ENCODE measurements at places on chromosomes 12 and 14.
A peak's percentile ranks its signal among the peaks of the same experiment; 100 is the strongest.

- no peak for DNase-seq
Measured at GRCh38 chr12:7472060-7472459, 28.1 kb upstream of the CD163L1 start.

GRCh38 chr12:110916295-110916875 lies 4.0 kb downstream of the MYL2 start:
- no peak for DNase-seq

- DNase-seq: no peak
Measured at GRCh38 chr12:101747697-101748096, 8.4 kb upstream of the SYCP3 start.

DNA sequence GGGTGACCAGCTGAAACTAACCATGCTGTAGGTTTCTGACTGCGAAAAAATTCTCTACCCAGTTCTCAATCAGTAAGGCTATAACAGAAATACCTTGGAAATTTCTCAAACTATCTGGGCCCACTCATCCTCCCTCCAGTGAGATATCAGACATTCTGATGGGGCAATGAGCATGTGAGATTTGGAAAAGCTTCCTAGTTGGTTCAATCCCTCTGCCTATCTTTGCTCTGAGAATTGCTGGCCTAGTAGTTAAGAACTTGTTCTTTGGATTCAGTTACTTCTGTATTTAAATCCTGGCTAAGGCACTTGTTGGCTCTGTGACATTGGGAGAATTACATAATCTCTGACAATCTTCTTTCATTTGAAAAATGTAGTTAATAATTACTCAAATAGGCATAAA lies 119.4 kb downstream of the SLC15A5 start:
- no peak for DNase-seq

DNA sequence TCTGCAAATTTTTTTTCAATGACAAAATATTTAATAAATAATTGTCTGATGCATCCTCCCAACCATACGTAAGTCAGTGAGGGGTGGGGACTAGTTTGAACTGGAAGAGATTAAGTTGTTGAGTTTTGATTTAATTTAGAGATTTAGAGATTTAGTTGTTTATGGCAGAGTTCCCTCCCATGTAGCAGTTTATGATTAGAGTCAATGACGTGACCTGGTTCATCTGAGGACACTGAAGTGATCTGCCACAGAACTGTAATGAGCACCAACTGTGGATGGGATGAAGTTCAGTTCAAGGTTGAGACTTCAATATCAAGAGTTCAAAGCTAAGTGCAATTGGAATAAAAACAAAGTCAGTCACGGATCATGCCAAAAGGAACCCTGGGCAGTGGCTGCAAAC lies 609.3 kb downstream of the NOVA1 start:
- DNase-seq: no peak

GRCh38 chr12:78703820-78704525 lies 160.6 kb upstream of the SYT1 start:
- no peak for DNase-seq

GRCh38 chr12:123055281-123055766 lies 74.8 kb downstream of the ARL6IP4 start:
- DNase-seq: peak; percentile 73

DNA sequence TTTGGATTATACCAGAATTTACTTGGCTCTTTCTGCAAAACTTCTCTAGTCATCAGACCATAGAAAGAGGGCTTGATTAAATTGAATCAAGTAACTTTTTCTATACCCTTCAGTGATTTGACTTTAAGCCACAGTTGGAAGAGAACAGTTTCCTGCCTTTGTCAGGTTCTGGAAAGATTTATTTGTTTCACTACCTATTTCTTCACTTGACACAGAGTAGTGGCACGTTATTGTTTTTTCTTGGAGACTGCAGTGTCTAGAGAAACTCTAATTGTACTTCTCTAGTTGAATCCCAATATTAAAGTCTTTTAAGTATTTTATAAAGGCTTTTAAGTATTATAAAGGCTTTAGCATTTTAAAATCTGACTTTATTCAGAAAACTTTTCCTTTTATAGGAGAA lies 138.1 kb downstream of the TMEM117 start:
- DNase-seq: no peak

DNA sequence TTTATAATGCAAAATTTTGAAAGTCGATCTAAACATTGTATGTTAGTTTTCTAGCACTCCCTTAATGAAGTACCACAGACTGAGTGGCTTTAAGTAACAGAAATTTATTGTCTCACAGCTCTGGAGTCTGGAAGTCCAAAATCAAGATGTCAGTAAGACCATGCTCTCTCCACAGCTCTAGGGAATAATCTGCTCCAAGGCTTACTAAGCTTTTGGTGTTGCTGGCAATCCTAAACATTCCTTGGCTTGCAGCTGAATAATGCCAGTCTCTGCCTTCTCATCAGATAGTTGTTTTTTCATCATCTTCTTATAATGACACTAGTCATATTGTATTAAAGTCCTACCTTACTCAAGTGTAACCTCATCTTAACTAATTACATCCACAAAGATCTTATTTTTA lies 102.2 kb downstream of the RASSF9 start:
- no peak for DNase-seq

DNA sequence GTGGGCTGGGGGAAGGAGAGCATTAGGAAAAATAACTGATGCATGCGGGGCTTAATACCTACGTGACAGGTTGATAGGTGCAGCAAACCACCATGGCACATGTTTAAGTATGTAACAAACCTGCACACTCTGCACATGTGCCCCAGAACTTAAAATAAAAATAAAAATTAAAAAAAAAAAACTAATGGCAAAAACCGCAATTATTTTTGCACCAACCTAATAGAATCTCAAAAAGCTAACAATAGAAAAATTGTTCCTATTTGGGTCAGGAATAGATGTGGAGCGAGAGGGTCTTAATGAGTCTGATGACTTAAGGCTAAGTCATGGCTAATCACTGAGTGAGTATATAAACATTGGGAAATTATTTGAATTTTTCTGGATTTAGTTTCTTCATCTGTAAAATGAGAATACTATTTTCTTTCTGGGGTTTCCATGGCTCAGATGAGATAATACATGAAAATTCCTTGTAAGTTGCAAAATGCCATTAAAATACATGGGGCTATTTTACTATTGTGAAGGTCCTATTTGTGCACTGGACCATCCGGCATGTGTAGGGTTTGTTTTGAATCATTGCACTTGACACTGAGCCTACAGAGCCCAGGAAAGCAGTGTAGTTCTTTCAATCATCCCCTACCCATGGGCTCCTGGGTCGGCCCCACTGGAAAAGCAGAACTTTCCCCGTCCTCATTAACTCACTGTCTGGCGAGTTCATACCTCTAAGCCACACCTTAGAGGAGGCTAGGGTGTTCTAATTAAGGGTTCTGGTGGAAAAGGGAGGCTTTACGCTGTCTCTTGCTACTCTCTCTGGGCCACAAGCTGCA lies 164.1 kb upstream of the NTF3 start:
- DNase-seq: no peak

- DNase-seq: no peak
Measured at GRCh38 chr12:65662590-65662989, 161.7 kb upstream of the HMGA2 start.

DNA sequence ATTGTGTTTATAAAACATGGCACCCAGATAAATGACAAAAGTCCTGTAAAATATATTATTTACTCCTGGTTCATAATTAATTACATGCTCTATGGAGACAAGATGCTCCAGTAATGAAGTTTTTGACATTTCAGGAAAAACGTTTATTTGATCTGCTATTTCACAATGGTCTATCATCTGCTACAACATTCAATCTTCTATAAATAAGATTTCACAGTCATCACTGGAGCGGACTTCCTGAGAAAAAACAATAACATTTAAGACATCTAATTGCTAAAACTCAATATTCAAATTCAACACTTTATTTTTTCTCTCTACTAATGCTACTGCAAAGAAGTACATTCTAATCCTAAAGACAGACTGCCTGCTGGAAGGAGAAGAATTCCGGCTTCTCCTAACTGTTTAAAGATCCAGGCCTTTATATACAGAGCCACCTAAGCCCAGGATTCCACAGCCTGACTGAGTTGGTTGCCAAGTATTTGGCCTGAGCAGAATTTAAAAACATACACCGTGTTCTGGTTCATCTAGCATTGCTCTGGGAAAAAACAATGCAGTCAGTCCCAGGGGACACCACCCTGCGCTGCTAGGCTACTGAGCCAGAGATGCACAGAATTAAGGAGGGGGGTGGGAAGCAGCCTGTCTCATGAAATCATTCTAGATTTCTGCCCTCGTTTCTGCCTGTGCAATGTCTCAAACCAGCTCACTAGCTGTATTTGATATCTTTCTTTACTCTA lies 58.0 kb downstream of the TMTC1 start:
- DNase-seq: peak; percentile 78

DNA sequence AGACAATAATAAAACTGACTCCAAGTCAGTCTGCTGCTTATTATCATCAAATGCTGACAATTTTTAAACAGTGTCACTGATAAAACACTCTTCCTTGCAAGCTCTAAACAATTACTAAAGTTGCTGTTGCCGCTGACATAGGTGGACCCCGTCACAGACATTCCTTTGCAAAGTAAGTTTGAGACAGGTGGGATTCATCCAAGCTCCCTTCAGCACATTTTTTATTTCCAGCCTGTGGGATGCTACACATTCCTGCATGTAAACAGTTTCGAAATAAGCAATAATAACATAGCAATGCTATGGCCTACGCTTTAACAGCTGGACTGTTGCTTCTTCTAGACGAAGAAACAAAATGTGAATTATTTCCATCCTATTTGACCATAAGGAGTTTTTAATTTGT lies 85.4 kb upstream of the HIF1A start:
- no peak for DNase-seq

DNA sequence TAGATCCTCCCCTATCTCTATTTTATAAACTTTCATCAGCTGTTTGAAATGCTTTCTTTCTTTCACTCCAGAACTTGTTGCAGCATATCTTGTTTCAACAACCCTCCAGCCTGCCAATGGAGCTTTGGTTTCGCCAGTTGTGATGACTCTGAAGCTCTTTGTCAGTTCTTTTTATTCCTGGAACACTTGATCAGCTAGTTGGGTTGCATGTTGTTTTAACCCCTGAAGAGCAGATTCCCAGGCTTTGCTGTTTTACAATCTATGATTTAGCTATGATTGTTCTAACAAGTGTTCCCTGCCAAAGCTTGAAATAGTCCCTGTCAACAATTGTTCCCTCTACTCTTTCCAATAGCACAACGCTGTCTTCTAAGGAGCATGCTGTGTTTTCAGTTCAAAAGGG lies 50.6 kb upstream of the FUT8 start:
- DNase-seq: peak; percentile 73

DNA sequence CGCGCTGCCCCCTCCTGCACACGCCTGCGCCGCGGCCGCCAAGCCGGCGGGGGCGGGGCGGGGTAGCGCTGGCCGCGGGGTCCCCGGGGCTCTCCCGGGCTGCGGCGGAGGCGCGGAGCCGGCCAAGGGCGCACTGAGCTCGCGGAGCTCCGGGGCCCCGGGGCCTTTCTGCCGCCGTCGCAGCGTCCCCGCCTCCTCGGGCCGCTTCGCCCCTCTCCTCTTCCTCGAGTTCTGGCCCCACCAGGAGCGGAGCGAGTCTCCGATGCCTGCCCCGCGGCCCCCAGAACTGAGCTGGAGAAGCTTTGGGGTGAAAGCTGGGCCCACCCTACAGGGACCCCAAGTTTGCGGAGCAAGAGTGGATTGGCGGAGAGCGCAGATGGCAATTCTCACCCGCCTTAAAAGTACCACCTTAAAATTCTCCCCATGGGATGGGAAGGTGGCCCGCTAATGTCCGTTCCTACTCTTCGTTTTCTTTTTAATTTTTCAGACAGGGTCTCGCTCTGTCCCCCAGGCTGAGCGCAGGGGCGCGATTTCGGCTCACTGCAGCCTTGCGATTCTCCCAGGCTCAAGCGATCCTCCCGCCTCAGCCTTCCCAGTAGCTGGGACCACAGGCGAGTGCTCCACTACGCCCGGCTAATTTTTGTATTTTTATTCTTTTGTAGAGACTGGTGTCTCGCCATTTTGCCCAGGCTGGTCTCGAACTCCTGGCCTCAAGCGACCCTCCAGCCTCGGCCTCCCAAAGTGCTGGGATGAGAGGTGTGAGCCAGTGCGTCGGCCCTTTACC lies 129.6 kb downstream of the NDUFA12 start:
- DNase-seq: no peak

DNA sequence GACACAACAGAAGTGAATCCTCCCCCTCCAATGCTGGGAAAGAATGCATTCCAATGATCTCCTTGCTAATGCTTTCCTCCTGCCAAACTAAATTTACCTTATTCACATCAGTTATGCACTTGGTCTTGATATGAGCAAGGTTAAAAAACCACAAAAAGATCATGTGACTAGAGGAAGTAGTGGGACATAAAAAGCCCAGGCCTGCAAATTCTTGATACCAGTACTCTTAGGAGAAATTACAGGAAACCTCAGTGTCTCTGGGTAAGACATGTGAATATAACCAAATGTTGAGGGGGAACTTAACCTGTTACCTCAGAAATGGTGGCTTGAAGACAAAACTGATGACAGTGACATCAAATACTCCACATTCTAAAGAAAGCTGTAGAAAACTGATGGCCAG lies 427.1 kb downstream of the RPS29 start:
- no peak for DNase-seq

DNA sequence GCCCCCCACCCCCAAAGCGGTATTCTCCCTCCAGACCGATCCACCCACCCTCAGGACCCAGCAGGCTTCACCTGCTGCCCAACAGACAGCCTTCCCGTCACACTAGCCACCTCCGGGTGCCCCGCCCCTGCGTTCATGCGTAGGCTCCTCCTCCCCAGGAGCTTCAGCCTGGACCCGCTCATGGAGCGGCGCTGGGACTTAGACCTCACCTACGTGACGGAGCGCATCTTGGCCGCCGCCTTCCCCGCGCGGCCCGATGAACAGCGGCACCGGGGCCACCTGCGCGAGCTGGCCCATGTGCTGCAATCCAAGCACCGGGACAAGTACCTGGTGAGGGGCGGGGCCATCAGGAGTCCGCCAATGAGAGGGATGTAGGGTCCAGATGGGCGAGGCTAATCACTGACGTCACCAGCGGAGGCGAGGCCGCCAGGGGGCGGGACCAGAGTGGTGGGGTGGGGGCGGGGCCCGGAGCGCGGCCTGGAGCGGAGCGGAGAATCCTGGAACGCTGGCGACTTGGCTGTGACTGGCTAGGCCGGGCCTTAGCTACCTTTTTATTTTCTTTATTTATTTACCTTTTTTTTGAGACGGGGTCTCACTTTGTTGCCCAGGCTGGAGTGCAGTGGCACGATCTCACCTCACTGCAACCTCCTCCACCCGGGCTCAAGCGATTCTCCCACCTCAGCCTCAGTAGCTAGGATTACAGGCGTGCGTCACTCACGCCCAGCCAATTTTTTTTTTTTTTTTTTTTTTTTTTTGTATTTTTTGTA lies 4.4 kb downstream of the TNS2 start:
- peak; percentile 99 for DNase-seq

DNA sequence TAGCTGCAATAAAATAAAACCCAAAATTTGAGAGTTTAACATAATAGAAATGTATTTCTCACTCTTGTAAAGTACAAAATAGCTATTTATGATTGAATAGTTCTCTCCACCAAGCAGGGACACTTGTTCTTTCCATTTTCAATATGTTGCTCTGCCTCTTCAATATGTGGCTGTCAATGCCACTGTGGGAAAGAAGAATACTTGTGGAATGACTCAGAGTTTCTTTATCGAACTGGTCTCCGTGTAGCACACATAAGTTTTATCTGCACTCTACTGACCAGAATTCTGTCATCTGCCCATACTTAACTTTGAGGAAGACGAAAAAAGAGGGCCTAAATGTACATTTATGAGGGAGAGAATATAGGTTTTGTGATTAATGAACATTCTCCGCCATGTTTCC lies 256.9 kb downstream of the ATXN7L3B start:
- DNase-seq: no peak

GRCh38 chr12:11832093-11832492 lies 182.6 kb downstream of the ETV6 start:
- DNase-seq: no peak

- peak; percentile 74 for DNase-seq
Measured at GRCh38 chr14:30005114-30005808, 77.6 kb upstream of the PRKD1 start.

All from Ammon's horn (tissue), 1 donor.